Liver (tissue), 10 donors: ENCODE measurements at places on chromosomes 12 and 14.

- no peak for DNase-seq
These were observed 121.7 kb downstream of the RALGAPA1 start for GRCh38 chr14:35687335-35687939.

DNA sequence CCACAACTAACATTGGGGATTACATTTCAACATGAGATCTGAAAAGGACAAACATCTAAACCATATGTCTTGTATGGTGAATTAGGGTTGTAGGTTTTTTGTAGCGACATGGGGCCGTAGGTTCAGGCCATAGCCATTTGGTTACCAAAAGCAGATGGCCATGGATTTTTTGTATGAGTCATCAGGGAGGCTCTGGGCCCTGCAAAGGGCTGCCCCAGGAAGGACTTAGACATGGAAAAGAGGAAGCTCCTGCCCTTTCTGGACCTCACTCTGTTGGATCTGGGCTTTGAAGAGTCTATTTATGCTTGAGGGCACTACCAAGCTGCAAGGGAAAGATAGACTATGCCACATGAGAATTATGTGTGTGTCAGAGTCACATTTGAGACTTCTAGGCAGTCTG is 89.3 kb upstream of the DHRS4 start:
- DNase-seq: no peak

- no peak for DNase-seq
These were observed 43.1 kb downstream of the ZFP36L1 start for GRCh38 chr14:68749487-68750475.

DNA sequence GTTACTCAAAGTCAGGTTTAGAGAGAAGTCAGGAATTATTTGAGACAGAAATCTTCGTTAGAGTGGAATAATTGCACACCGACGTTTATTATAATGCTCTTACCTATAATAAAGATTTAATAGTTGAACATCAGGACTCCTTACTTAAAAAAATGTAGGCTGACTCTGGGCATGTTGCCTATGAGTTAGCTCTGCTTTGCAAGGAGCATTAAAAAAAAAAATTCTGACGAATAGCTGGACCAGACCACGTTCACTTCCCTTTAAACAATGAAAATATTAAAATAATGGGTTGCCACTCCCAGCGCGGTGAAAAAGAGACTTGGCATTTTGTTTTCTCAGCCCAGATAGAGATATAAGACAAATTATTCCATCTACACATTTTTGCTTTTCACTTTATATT is 574 bp upstream of the FANCM start:
- DNase-seq: no peak

DNA sequence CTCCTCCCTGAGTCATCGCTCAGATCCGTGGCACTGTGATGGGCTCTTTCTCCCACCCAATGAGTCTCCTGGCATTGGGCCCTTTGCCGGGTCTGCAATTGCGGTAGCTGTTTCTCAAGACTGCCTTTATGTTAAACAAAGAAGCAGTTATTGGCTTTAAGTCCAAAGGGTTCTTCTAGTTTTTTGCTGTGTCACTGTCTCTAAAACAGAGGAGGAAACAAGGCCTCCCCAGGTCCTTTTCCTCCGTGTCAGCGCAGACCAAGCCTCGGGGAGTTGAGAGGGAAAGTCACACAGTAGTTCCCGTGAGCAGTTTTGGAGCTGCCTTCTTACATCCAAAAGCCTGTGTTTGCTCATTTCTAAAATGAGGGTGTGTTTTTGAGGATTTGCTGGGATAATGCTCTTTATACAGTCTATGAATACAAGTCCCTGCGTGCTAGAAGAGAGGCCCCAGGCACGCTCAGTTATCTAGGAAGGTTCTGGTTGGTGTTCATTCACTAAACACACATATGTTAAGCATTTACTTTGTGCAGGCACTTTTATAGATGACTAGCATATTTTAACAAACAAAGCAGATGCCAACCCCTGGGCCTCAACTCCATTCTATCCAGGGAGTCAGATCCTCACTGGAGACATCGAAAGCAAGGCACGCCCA is 126.0 kb upstream of the PZP start:
- DNase-seq: no peak

DNA sequence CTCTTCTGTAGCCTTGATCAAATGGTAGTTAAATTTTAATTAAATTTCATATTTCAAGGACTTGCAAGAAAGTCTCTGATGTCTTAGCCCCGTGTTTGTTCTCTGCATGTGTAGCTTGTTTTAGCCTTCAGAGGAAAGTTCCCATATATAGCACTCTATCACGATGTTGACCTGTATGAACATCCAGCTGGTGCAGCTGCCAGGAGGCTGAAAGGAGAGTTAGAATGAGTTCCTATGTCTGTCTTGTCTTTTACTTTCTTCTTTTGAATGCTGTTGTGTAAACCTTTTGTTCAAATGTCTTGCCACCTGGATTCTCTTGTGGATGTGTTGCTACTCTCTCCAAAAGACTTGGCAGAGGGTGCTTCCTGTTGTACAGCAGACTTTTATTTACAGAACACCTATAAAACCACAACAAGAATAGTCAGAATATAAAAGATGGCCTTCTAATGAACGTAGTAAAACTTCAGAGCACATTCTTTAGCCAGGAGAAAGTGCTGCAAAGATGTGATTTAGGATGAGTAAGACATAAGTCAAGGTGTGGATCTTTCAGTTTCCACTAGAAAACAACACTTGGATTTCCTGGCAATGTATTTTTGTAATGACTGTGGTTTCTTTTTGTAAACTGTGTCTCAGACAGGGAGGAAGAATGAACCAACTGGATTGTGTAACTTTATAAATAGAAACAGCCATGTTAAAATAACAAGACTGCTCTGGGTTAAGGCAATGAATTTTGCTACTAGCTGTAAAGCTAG is 17.2 kb downstream of the NAV3 start:
- DNase-seq: no peak

GRCh38 chr14:88866305-88866704 is 41.9 kb downstream of the TTC8 start:
- DNase-seq: no peak

- DNase-seq: no peak
These were observed 30.0 kb downstream of the SH2B3 start for GRCh38 chr12:111435661-111436201.

- DNase-seq: no peak
These were observed 638 bp downstream of the LAG3 start for GRCh38 chr12:6772726-6773589.

GRCh38 chr14:36208690-36209278 is 32.3 kb upstream of the PTCSC3 start:
- DNase-seq: no peak

GRCh38 chr12:113040722-113041171 is 15.8 kb upstream of the DTX1 start:
- DNase-seq: no peak

DNA sequence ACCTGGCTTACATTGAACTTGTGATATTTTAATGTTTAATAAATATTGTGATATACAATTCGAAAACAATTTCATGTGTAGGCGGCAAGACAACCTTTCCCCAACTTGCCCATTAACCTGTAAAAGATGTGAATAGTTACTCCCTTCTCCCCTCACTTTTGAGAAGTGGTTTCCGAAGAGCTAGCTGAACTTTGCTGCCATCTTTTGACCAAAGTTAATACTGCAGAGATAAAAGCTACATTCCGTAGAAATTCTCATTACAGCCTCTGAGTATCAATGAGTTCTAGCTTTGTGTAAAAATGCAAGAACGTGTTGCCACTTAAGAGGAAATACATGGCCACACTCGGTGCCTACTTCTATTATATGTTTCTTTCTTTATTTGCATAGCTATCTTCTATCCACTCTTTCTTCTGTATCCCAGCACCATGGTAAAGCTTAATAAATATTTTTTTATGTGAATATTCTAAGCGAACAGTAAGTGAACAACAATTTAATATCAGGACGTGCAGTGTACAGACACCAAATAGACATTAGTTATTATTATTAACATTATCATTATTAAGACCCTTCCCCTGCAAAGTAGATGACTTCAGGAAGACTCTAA is 105.1 kb upstream of the TMEM260 start:
- no peak for DNase-seq

- DNase-seq: no peak
These were observed 19.4 kb downstream of the A2ML1 start for GRCh38 chr12:8841778-8842177.

DNA sequence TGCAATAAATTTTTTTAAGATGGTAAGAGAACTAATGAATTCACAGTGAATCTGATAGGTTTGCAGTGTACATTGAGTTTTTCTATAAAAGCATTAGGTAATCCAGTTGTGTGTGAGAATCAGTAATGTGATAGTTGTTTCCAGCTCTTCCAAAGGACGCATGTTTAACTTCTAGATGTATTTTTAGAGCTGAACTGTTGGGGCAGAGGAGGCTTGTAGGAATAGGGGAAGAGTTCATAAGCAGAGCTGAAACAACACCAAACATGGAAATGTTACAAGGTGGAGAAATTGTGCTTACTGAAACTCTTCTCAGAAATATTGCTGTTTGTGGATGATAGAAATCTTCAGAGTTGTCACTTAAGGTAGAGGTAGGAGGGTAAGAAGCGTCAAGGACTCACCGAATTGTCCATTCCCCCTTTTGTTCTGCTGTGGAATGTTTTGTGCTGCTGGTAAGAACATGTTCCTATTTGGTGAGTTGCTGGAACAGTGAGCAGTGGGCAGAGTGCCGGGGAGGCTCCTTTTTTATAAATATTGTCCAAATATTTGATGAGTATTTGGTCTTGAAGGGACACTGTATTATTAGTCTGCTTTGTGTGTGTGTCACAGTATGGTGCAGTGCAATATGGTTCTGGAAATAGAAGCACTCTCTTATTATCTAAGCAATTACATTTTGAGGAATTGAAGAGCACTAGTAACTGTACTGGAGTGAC is 76.7 kb downstream of the ANO6 start:
- no peak for DNase-seq

DNA sequence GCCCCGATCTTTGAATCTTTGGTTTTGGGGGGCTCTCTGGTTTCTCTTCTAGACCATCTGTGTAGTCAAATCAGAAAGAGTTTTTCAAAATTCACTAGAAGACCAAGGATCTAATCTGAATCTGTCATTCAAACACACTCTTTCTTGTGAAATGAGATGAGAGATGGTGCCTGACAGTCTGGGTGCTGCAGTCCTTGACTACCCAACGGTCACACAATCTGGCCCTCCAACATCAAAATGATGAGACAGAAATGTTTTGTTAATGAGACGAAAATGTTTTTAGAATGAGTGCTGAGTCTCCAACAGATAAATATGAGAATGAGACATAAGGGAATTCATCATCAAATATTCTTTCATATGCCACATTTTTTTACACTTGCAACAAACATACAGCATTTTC is 695.7 kb upstream of the USP15 start:
- no peak for DNase-seq

DNA sequence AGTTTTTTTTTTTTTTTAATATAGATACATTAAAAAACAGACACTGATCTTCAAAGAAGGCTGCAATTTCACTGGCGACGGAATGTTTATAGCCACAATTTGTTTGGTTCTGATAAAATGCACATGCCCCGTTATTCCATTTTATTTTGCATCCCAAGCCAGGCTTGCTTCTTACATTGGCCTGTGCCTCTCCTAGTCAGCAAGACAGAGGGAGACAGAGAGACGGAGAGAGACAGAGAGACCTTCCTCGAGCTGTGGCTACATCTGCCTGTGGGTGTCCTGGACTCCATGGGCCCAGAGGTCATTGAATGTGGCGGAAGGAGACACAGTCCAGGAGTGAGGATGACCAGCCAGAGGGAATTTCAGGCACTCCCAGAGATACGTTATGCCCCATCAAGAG is 926.6 kb downstream of the VRK1 start:
- no peak for DNase-seq

- no peak for DNase-seq
These were observed 162.8 kb downstream of the SNAPC1 start for GRCh38 chr14:61925043-61925442.
